Transverse colon (tissue), 4 donors: ENCODE measurements at places on chromosomes 6 and 20.

DNA sequence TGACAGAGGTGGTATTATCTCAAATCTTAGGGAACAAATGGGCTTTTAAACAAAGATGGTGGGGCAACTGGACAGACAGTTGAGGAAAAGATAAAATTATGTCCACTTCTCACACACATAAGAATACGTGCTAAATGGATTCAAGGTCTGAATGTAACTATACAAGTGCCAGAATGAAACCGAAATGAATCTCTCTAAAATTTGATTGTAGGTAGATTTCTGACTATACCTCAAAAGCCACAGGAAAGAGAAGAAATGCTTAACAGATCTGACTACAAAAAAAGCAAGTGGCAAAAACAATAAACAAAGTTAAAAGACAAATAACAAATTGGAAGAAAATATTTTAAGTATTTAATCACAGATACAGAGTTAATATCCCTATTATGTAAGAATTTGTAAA lies 182.7 kb upstream of the OLIG3 start:
- DNase-seq = no peak

DNA sequence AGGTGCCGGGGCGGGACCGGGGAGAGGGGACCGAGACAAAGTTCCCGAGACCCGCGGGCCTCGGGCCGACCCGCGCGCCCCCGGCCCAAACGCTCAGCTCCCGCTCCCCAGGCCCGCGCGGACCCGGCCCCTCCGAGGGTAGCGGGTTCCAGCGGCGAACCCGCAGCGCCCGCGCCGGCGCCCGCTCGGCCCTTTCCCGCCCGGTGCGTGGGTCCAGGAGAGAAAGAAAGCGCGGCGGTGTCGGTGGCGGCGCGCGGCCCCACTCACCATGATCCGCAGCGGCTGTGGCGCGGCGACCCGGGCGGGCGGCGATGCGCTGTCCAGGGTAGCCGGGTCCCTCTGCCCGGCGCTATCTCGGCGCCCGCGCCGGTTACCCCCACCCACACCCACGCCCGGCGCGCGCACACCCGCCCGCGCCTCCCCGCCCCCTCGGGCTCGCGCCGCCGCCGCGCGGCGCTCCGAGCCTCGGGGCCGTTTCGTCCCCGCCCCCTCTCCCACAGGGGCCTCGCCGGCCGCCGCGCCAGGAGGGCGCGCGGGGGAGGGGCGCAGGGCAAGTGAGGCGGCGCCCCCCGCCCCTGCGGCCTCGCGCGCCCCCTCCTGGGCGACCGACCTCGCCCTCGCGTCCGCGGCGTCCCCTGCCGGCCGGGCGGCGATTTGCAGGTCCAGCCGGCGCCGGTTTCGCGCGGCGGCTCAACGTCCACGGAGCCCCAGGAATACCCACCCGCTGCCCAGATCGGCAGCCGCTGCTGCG lies at the start of gene ELOVL2:
Gene ELOVL2, minus strand, starts transcription at position 345 of the 751 bp plus-strand sequence. Its CDS starts 75 bp downstream, at position 270.
- DNase-seq = no peak

GRCh38 chr6:14194976-14195375 lies 77.4 kb downstream of the CD83 start:
- no peak for DNase-seq

- no peak for DNase-seq
These were observed 434.1 kb downstream of the RFPL4B start for GRCh38 chr6:112781241-112781640.

DNA sequence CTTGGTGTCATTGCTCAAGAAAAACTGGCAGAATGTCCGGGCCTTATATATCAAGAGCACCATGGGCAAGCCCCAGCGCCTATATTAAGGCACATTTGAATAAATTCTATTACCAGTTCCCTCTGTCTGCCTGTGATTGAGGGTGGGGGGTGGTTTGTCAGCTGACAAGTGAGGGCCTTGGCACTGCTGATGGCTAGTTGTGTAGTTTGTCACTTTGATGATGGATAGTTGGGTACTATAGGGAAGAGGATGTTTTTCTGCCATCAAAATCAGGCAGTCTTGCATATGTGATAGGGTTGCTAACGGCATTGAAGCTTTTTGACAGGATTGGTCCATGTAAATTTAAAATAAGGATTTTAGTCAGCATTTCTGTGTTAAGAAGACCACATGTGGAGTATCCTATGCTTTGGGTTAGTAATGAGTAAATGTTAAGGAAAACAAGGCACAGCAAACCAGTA lies 2.5 kb downstream of the RPL10A start:
- no peak for DNase-seq

GRCh38 chr20:1735417-1736089 lies 78.0 kb upstream of the SIRPG start:
- DNase-seq = no peak

DNA sequence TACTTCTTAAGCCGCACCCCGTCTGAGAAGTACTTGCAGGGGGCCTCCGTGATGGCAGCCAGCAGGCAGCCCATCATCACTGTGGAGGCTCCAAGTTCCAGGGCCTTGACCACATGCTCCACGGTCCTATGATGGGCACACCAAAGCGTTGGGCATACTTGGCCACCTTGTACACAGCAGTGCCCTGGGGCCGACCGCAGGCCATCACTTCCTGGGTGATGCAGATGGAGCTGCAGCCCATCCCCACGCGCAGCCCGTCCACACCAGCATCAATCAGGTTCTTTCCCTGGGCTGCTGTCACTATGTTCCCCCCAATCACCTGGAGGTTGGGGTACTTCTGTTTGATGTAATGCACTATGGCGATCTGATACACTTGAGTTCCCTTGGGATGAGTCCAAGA lies 19.8 kb upstream of the RNF144B start:
- DNase-seq = no peak

- no peak for DNase-seq
These were observed 34.8 kb downstream of the ELOVL2 start for GRCh38 chr6:11009353-11009752.

DNA sequence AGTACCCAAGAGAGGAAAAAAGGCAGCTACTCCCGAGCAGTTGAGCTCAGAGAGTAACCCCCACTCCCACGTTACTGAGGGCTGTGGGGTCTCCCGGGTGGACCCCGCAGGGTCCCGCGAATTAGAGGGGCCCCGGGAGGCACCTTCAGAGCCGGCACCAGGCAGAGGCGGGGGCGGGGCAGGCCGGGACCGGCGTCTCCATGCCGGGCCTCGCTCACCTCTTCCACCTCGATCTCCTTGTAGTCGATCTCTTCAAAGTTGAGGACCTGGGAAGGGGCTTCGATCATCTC lies 381 bp downstream of the MAP3K7 start:
- no peak for DNase-seq

DNA sequence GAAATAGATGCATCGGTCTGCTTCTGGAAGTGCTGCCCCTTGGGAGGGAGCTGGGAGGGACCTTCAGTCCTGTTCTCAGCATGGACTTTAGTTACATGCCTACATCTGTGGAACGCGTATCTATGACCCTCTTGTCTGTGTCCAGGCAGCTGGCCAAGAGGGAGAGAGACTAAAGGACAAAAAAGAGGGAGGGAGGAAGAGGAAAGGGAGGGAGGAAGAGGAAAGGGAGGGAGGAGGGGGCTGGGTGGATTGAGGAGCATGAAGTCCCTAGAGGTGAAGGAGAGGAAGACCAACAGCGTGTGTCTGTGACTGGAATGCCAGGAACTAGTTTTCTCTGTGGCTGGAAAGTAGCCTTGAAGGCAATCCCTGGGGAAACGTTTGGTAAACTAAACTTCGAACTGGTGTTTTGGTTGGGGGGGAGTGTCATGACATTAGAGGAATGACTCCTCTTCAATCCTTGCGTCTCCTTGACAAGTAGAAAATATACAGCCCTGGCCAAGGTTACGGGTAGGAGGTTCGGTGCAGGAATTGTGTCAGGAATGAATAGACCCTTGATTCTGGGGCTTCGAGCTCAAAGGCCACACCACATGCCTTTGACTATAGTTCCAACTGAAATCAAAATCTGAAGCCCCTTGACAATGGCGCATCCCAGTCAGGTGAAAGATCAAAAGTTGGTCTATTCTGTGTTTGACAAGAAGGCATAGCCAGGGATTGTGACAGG lies 52.0 kb upstream of the PLEKHG1 start:
- no peak for DNase-seq

GRCh38 chr6:52731719-52732118 lies 31.6 kb downstream of the GSTA2 start:
- DNase-seq = no peak

- no peak for DNase-seq
These were observed 596.7 kb downstream of the EPM2A start for GRCh38 chr6:145138469-145139139.

DNA sequence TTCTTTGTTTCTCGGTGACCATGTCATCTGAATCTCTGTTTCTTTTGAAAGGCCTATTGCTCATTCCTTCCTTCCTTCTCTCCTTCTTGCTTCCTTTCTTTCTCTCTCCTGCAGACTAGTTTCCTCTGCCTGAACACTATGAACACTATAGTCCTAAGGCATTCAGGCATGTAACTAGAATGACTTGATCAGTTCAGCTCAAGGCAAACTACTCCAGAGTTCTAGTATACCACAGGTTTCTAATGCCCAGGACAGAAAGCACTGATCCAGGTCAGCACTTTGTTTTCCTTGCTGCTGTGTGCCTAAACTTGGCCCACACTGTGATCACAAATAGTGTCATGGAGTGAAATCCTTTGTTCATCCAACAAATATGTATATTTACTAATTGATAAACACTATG lies 324.1 kb upstream of the GJE1 start:
- DNase-seq = no peak
